Activated T-helper 1 cell treated with anti-CD3 and anti-CD28 coated beads, Interleukin-12 subunit alpha, Interleukin-12 subunit beta, Interleukin-2, Interleukin-4 antibody, amounts not matched to agents 30 ng/mL and 10 ng/mL and 1 ng/mL, durations not matched to agents 14 hours and 24 hours and 36 hours (primary cell): ENCODE measurements at places on chromosomes 4 and X. TPM values are rescaled to one million over a fixed set of nuclear protein-coding genes. Genes with fewer than 3 reads are reported as not detected.
A peak's percentile ranks its signal among the peaks of the same experiment; 100 is the strongest.

GRCh38 chr4:118942465-118942864 lies 53.8 kb downstream of the SYNPO2 start:
- H3K4me1 ChIP-seq, result no peaks in the 10 kb centered on the region
- H3K27me3 ChIP-seq, result peaks cover 10% of the 10 kb centered on the region
- DNase-seq, result no peak
- no peak overlapping the region for H3K4me3 ChIP-seq
- no peak overlapping the region for H3K27ac ChIP-seq

- peaks cover 58% of the 10 kb centered on the region for H3K4me1 ChIP-seq
- peaks cover 1% of the 10 kb centered on the region for H3K36me3 ChIP-seq
- H3K27ac ChIP-seq, result peak overlapping the region; percentile 45
- H3K27me3 ChIP-seq, result peaks cover 59% of the 10 kb centered on the region
- no peak for DNase-seq
Observed at GRCh38 chr4:140070366-140070765, 83.6 kb downstream of the MAML3 start.

DNA sequence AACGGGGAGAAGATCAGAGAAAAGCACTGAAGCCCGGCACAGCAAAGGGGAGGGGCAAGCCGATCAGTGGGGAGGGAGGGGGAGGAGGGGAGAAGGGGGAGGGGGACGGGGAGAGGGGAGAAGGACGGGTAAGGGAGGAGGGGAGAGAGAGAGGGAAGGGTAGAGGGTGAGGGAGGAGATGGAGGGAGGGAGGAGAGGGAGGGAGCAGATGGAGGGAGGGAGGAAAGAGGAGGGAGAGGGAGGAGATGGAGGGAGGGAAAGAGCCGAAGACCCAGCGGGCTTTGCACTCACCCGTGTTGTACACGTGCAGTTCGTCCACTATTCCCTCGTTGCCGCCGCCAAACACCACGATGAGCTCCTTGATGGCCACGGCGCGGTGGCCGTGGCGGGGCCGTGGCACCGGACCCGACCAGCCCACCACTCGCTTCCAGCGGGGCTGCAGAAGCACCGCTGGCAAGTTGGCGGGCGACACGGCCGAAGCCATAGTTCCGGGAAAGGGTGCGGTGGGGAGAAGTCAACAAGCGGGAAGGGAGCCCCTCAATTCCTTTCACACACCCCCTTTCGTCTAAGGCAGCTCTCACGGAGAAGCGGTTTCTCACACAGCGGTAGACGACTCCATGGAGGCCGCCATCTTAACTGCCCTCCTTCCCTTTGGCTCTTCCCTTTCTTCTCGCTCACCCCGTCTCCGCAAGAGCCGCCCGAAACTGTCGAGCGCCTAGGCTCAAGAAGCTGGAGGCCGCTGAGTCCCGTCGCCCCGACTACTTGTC lies 1.1 kb downstream of the HCFC1 start:
- no peak for DNase-seq
- peaks cover 18% of the 10 kb centered on the region for H3K36me3 ChIP-seq
- peak overlapping the region; percentile 100 for H3K27ac ChIP-seq
- peak overlapping the region; percentile 100 for H3K4me3 ChIP-seq
- H3K27me3 ChIP-seq, result no peaks in the 10 kb centered on the region

DNA sequence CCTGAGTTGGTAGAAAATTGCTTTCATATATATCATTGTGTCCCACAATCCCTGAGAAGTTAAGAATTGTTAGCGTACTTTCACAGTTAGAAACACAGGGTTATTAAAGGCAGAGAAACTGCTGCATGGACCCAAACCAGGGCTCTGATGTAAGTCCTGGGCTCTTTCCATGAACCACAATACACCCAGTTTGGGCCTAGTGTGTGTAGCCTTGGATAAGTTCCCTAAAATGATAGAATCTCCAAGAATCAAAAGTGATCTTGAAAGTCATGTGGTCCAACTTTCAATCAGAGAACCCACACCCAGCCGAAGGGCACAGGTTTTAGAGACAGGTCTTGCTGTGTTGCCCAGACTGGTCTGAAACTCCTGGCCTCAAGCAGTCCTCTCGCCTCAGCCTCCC lies 257.8 kb upstream of the KLF3 start:
- peaks cover 4% of the 10 kb centered on the region for H3K36me3 ChIP-seq
- H3K4me3 ChIP-seq, result no peak overlapping the region
- no peaks in the 10 kb centered on the region for H3K27me3 ChIP-seq
- no peak overlapping the region for H3K27ac ChIP-seq
- no peak for DNase-seq

The APBB2 gene
- total RNA-seq, result 11.0 and 11.3 TPM in 2 replicates

The UCP1 gene
- not detected in 2 replicates for total RNA-seq

The KLF8 gene
- total RNA-seq, result 6.3 and 6.7 TPM in 2 replicates

The TEX13D gene
- 0.05 TPM in 1 of 2 replicates, not detected in the other for total RNA-seq
